ENCODE measurements at places on chromosomes 2 and 18. TPM values are rescaled to one million over a fixed set of nuclear protein-coding genes. Genes with fewer than 3 reads are reported as not detected.
A peak's percentile ranks its signal among the peaks of the same experiment; 100 is the strongest.

Gene PSMA8
- total RNA-seq, result not detected

Gene TNP1
- not detected for total RNA-seq

Gene KCNE4
- total RNA-seq, result not detected

GRCh38 chr18:66534110-66534509 is 69.8 kb downstream of the CDH19 start:
- no peak overlapping the region for H3K27ac ChIP-seq
- no peaks in the 10 kb centered on the region for H3K27me3 ChIP-seq
- H3K36me3 ChIP-seq, result no peaks in the 10 kb centered on the region
- no peak overlapping the region for H3K4me3 ChIP-seq
- H3K4me1 ChIP-seq, result peaks cover 5% of the 10 kb centered on the region

GRCh38 chr2:164719996-164720941 is 99.0 kb upstream of the GRB14 start:
- no peaks in the 10 kb centered on the region for H3K4me1 ChIP-seq
- no peaks in the 10 kb centered on the region for H3K36me3 ChIP-seq
- H3K27ac ChIP-seq, result no peak overlapping the region
- no peak overlapping the region for H3K4me3 ChIP-seq
- H3K27me3 ChIP-seq, result no peaks in the 10 kb centered on the region

DNA sequence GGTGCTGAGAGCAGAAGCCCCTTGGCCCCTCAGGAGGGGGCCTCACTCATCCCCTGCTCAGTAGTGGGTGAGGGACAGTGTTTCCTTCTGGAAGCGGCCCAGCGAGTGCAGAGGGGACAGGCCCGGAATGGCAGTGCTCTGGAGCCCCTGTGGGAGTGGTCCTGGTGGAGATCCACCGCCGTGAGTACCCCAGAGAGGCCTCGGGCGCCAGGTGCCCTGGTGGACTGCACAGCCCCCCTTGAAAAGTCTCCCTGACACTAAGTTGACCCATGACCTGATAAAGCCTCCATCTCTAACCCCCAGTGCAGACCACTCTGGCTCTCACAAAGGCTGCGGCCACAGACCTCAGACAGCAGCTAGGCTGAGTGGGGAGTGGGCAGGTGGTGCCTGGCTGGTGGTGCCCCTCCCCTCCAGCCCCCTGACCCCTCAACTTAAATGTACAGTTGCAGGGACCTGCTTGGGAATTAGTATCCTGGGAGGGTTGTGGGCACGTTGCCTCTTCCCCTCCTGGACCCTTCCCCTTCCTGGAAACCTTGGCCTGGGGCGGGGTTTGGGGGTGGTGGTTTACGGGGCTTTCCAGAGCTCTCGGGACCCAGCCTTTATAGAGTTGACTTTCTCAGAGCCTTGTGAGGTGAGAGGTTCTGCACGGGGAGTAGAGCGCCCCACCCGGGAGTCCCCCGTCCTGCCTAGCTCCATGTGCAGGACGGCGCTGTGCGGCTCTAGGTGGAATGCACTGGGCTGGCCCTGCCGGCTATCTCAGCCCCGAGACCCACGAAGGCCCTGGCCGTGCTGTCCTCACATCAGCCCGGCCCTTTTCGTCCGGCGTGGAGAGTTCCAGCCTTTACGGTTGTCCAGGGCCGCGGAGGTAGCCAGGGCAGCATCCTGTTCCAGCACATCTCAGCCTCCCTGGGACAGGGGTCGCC is 62.7 kb downstream of the RTP5 start:
- H3K27ac ChIP-seq, result no peak overlapping the region
- DNase-seq, result no peak
- no peak overlapping the region for H3K4me3 ChIP-seq
- peaks cover 12% of the 10 kb centered on the region for H3K27me3 ChIP-seq

GRCh38 chr2:144357623-144358373 is 162.1 kb downstream of the ZEB2 start:
- H3K36me3 ChIP-seq, result no peaks in the 10 kb centered on the region
- no peak overlapping the region for H3K4me3 ChIP-seq
- H3K4me1 ChIP-seq, result no peaks in the 10 kb centered on the region
- H3K27ac ChIP-seq, result no peak overlapping the region

DNA sequence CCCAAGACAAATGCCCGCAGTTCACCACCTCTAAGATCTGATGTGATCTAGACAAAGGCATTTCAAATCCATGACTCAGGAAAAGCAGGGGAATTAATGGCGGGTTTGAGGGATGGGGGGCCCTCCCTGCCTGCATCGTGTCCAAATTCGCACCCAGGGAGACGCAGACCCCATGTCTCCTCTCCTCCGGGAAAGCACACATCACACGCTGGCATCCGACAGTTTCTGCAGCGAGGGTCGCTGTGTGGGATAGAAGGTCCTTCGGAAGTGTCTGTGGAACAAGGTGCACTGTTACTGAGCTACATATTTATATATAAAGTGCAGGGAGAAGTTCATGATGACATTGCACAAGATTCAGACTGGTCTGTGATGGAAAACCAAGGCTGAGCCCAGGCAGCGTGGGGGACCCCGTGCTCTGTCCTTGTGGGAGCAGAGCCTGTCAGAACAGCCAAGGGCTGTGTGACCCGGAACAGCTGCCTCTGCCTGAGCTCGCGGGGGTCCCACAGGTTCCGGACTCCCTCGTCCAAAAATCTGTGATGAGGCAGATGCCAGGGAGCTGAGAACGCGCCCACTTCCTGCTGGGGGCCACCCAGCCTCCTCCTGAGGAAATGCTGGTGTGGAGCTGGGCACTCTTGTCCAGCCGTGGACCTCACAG is 82.3 kb upstream of the CTDP1 start:
- H3K36me3 ChIP-seq, result no peaks in the 10 kb centered on the region
- no peak overlapping the region for H3K4me3 ChIP-seq
- no peak overlapping the region for H3K27ac ChIP-seq
- DNase-seq, result no peak
- H3K27me3 ChIP-seq, result no peaks in the 10 kb centered on the region

DNA sequence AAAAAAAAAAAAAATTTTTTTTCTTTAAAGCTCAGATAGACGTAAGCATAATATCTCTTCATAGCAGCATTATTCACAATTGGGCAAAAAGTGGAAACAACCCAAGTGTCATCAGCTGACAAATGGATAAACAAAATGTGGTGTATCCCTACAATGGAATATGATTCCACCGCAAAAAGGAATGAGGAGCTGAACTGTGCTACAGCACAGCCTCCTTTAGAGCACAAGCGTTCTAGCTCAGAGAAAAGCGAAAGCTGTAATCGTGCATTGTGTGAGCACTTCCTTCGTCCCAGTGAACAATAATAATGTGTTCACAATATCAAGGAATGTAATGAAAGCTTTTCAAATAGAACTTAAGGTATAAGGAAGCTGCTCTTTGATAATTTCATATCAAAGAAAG is 11.7 kb upstream of the CHMP1B start:
- no peaks in the 10 kb centered on the region for H3K4me1 ChIP-seq
- H3K36me3 ChIP-seq, result no peaks in the 10 kb centered on the region
- H3K27me3 ChIP-seq, result no peaks in the 10 kb centered on the region

- H3K27me3 ChIP-seq, result no peaks in the 10 kb centered on the region
- no peaks in the 10 kb centered on the region for H3K36me3 ChIP-seq
- no peak overlapping the region for H3K4me3 ChIP-seq
- no peak overlapping the region for H3K27ac ChIP-seq
- DNase-seq, result no peak
Measured at GRCh38 chr2:125634662-125635061, 1021.3 kb upstream of the GYPC start.

- H3K27me3 ChIP-seq, result no peaks in the 10 kb centered on the region
- DNase-seq, result no peak
- H3K4me3 ChIP-seq, result no peak overlapping the region
- H3K27ac ChIP-seq, result no peak overlapping the region
- H3K4me1 ChIP-seq, result no peaks in the 10 kb centered on the region
- no peaks in the 10 kb centered on the region for H3K36me3 ChIP-seq
Measured at GRCh38 chr18:58300867-58301266, 256.8 kb downstream of the NEDD4L start.

DNA sequence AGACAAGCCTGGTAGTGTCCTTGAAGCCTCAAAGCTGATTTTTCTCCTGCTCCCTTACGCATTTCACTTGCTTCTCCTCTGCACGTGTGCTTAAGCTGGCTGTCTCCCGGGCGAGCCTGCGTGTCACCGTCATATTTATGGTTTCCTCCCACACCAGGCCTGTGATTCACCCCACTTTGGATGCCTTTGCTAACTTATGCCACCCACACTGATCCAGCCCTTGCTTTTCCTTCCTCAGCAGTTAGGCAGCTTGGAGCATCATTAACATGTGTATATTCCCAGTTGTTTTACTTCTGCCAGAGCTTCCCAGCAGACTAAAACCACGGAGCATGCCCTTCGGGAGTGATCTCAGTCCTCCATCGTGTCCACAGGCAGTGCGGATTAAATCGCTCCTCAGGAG is 2.2 kb downstream of the ST3GAL5 start:
- H3K4me3 ChIP-seq, result no peak overlapping the region
- no peaks in the 10 kb centered on the region for H3K4me1 ChIP-seq
- no peak overlapping the region for H3K27ac ChIP-seq
- peaks cover 30% of the 10 kb centered on the region for H3K27me3 ChIP-seq

GRCh38 chr2:234410526-234410925 is 86.4 kb downstream of the ARL4C start:
- H3K27me3 ChIP-seq, result no peaks in the 10 kb centered on the region
- H3K27ac ChIP-seq, result peak overlapping the region; percentile 6
- H3K4me1 ChIP-seq, result no peaks in the 10 kb centered on the region
- H3K36me3 ChIP-seq, result no peaks in the 10 kb centered on the region

DNA sequence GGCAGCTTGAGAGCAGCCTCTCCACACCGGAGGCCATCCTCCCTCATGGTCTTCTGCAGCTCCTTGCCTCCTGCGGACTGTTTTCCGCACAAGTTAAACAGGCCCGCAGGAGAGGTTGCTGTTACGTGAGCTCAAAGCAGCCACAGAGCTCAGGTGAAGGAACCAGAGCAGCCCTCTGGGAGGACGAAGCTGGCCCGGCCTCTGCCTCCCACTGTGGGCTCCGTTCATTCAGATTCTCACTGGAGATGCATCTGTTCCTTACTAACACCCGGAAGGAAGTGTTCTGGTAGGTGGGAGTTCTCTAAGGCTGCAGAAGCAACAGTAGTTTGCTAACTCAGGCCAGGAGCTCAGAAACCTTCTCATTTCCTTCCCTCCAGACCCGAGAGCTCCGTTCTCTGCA is 10.9 kb downstream of the DIPK1C start:
- H3K27me3 ChIP-seq, result no peaks in the 10 kb centered on the region
- no peaks in the 10 kb centered on the region for H3K4me1 ChIP-seq
- H3K36me3 ChIP-seq, result no peaks in the 10 kb centered on the region
- H3K27ac ChIP-seq, result no peak overlapping the region
- H3K4me3 ChIP-seq, result no peak overlapping the region

GRCh38 chr18:41034413-41034812 is 920.6 kb upstream of the PIK3C3 start:
- DNase-seq, result no peak
- H3K27me3 ChIP-seq, result no peaks in the 10 kb centered on the region
- H3K4me1 ChIP-seq, result no peaks in the 10 kb centered on the region
- no peak overlapping the region for H3K4me3 ChIP-seq
